ENCODE measurements at places on chromosomes 13 and 19. TPM values are rescaled to one million over a fixed set of nuclear protein-coding genes. Genes with fewer than 3 reads are reported as not detected.

The CEACAM7 gene
- total RNA-seq = not detected

DNA sequence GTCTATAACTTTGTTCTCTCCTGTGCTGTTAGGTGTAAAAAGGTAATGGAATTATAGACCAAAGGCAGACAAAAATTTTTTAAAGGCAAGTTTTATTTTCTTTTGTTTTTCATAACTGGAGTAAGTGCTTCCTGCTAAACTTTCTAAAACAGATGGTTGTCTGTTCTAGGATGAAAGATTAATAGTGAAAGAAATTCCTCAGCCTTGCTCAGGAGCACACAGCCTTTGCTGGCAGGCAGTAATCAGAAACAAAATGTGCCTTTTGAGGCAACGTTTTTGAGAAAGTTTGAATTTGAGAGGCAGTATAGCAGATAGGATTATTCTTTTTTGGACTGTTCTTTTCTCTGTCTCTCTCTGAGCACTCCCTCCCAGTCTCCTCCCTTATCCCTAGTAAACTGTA, 2749.5 kb downstream of the PCDH9 start:
- H3K36me3 ChIP-seq = no peaks in the 10 kb centered on the region
- H3K4me1 ChIP-seq = no peaks in the 10 kb centered on the region
- peak; percentile 37 for DNase-seq
- H3K4me3 ChIP-seq = no peak overlapping the region
- H3K27ac ChIP-seq = no peak overlapping the region
- no peaks in the 10 kb centered on the region for H3K27me3 ChIP-seq

DNA sequence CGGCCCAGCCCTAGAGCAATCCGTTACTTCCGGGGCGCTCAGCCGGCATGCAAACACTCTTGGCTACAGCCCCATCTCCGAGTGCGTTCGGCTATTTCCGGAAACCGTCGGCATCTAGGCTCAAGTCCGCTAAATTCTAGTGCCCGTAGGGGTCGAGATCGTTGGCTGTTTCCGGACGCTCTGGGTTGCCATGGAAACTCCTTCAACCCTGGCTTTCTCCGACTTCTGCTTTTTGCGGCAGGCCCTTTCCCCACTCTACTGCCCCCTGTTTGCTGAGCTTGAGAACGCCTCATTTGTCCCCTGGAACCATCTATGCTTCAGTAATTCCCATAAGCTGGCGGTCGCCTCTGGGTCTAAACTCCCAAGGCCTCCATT, 534 bp upstream of the PIK3R2 start:
- peaks cover 59% of the 10 kb centered on the region for H3K4me1 ChIP-seq
- DNase-seq = peak; percentile 99
- peak overlapping the region; percentile 96 for H3K27ac ChIP-seq
- no peaks in the 10 kb centered on the region for H3K27me3 ChIP-seq
- H3K36me3 ChIP-seq = peaks cover 16% of the 10 kb centered on the region

DNA sequence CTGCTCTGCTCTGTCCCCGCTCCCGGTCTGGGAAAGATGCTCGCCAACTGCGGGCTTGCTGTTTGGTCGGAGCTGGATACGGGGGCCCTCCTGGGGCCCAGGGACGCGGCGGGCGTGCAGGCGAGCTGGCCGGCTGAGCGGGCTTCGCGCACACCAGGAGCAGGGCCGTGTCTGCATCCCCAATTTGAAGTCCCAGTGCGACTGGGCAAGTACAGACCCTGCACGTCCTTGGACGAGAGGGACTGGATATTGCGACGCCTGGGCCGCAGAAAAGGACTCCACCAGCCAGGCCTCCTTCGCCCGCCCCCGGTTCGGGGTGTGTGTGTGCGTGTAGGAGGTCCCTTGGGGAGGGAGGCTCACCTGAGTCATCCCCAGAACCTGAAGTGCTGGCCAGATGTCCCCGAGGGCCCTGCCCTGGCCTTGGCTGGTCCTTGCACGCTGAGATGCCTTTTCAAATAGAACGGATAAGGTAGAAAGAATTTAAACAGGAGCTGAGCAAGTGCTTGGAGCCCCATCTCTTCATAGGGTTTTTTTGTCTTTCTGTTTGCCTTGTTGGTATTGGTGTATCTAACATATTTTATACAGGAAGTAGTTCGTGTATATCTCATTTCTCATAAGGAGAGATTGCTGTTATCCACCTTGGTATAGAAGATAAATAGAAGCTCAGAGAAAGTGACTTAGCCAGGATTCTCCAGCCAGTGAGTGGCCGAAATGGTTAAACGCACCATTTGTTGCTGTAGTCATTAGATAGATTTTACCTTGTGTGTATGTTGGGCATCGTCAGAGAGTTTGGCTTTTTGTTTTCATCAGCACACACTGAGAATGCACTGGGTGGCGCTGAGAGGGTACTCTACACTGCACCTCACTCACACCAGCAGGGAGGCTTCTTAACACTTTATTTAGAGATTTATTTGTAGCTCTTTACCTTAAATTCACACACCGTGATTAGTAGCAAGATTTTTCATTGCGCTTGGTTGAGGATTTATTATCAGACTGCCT, 1.1 kb downstream of the NAXD start:
- H3K27ac ChIP-seq = peak overlapping the region; percentile 86
- no peaks in the 10 kb centered on the region for H3K36me3 ChIP-seq
- H3K4me1 ChIP-seq = peaks cover 18% of the 10 kb centered on the region
- H3K4me3 ChIP-seq = peak overlapping the region; percentile 78
- no peak for DNase-seq

DNA sequence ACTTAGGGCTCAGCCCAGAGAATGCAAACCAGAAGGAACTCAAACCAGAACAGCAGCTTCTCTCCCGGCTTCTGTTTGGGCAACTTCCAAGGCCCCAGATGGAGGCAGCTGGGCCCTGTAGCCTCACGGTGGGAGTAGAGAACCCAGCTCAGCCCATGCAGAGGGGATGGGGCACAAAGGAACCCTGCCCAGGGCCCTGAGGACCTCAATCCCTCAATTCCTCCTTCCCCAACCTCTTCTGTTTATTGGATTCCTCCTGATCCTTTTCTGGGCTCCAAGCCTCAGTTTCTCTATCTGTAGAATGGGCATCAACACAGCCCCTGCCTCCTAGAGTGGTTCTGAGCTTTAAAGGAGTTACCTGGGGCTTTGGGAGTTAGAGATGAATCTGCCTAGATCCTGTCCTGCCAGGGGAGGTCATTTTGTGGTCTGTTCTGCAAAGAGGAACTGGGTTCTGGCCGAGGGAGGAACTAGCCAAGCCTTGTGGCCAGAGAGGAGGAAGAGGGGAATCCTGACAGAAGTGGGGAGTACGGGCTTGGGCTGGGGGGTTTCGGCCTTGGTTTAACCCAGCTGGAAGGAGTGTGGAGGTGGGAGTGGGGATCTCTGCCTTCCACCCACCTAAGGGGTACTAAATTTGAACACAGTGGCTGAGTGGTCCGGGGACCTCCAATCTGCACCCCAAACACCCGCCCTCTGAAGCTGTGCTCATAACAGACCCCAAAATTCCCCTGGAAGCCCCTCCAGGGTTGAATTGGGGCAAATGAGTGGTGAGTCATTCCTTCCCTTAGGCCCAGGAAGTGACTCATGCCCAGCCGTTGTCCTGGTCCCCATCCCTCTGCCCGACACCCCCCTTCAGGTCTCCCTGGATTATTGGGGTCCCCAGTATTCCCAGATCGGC, 2.7 kb downstream of the ADGRE5 start:
- peak; percentile 67 for DNase-seq
- H3K4me3 ChIP-seq = peak overlapping the region; percentile 24
- peaks cover 40% of the 10 kb centered on the region for H3K4me1 ChIP-seq
- H3K36me3 ChIP-seq = peaks cover 8% of the 10 kb centered on the region

- H3K27ac ChIP-seq = peak overlapping the region; percentile 80
- peaks cover under 1% of the 10 kb centered on the region for H3K36me3 ChIP-seq
- H3K4me1 ChIP-seq = peaks cover 10% of the 10 kb centered on the region
- no peak overlapping the region for H3K4me3 ChIP-seq
- no peaks in the 10 kb centered on the region for H3K27me3 ChIP-seq
Observed at GRCh38 chr19:17441241-17442021, 7.0 kb downstream of the TMEM221 start.

Measured in muscle of leg (tissue), 16 donors.